RWPE1 (cell line): ENCODE measurements at places on chromosomes 1 and 21.

DNA sequence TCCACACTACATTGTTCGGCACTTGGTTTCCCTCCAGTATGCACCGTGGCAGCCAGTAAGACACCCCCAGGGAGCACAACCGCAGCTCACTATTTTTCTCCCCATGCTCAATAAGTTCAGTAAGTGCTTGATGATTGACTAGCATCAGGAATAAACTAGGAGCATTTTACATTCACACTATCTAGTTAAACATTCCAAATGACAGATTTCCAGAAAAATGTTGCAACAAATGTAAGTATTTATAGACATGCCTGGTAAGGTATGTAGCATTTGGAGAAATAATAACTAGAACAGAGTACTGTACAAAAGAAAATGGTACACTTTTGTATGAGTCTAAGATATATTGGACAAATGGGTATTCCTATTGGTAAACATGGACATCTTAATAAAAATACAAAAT is 92.9 kb downstream of the SLC45A1 start:
- no peak for DNase-seq

DNA sequence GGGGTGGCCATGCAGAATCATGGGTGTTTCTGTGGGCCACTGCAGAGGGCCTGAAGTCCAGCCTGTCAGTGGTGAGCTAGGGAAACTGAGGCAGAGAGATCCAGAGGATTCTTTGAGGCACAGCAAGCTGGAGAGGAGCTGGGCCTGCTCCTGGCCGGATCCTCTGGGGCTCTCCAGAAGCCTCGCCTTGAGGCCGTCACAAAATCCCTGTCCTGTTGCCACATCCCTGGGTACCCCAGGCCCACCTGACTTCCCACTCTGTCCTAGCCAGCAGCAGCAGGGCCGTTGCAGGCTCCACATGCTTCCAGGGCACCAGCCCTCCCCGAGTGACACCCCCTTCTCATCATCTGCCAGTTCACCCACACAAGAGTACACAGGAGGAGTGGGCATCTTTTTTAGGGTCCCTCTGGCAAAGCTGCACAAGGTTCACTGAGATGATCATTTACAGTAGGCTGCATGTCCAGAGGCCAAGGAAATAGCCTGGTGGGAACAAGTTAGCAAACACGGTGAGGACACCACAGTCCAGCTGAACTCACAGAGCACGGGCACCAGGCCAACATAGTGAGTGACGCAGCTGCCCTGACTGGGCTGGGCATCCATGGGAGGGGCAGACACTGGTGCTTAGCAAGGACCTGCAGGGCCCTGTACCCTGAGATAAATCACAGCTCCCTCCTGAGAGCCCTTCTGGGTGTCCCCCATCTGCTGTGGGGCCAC is 25.1 kb upstream of the TSPEAR start:
- DNase-seq, result peak; percentile 73

GRCh38 chr1:25821630-25822091 is 1.9 kb downstream of the MTFR1L start:
- no peak for DNase-seq

GRCh38 chr1:224499204-224499603 is 64.6 kb upstream of the WDR26 start:
- no peak for DNase-seq

- DNase-seq, result no peak
These were observed 548.2 kb downstream of the PTPRU start for GRCh38 chr1:29784276-29785136.

DNA sequence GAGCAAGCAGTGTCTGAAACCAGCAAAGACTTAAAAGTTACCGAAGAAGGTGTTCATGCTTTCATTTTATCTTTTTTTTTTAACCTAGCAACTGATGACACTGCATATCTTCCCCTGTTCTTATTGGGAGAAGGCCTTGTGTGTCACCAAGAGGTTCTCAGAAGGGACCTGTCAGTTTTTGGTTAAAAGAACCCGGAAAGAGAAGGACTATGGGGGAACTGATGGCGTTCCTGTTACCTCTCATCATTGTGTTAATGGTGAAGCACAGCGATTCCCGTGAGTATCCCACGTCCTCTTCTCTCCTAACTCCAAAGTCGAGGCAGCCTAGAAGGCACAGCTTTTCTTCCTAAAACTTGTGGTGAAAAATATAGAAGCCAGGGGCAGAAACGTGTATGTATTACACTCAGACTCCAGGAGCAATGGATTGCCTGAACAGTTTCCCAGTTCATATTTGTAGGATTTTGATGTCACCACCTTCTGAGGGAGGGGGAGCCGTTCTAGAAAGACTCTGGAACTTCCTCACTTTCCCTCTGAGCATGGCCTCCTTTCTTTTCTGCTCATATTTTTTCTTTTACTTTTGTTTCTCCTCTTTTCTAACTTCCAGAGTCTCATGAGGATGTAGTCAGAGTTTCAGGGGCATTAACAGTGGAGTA is at the start of gene MR1:
MR1 (plus strand) TSS at position 185 of the 653 bp plus-strand sequence; CDS start at position 210, 25 bp downstream.
- peak; percentile 82 for DNase-seq

- peak; percentile 92 for DNase-seq
These were observed 138.5 kb downstream of the CLIC6 start for GRCh38 chr21:34807146-34807880.

DNA sequence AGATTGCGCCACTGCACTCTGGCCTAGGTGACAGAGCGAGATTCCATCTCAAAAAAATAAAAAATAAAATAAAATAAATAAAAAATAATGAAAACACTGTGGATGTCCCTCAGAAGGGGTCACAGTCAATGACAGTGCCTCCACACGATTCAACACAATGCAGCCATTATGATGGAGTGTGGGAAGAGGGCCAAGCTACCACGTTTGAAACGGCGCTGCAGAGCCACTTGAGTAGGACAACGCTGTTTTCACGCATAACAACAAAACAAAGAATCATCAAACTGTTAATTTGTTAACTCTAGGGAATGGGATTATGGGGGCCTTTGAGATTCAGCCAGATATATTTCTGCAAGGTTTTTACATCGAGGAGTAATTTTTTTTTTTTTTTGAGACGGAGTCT is 36.5 kb downstream of the NKAIN1 start:
- no peak for DNase-seq

DNA sequence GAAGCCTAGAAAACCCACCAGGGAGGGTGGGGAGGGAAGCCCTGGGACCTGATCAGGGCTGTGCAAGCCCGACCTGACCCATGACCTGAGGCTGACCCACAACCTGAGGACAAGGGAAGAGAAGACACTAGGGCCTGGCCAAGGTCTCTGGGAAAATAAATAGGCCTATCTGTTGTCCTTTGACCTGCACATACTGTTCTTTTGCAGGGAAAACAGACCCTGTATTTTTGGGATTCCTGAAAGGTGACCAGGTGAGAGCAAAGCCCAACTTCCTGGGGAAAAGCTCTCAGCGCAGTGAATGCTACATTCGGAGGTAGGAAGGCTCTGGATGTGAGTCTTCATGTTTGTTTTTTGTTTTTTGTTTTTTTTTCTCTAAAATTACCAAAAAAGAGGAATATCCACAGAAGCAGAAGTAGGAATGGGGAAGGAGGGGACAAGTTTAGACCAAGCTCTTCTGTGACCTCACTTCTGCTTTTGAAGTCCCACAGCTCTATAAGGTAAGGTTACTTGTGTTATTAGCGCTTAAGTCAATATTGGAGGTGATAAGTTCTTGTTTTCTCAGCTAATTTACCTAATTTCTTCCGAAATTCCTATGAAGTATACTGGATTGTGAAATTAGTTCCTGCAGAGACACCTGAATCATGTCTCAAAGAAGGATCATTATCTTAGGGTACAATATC is 26.2 kb upstream of the LYST start:
- no peak for DNase-seq

GRCh38 chr21:33881689-33882440 is 33.7 kb downstream of the ATP5PO start:
- no peak for DNase-seq

DNA sequence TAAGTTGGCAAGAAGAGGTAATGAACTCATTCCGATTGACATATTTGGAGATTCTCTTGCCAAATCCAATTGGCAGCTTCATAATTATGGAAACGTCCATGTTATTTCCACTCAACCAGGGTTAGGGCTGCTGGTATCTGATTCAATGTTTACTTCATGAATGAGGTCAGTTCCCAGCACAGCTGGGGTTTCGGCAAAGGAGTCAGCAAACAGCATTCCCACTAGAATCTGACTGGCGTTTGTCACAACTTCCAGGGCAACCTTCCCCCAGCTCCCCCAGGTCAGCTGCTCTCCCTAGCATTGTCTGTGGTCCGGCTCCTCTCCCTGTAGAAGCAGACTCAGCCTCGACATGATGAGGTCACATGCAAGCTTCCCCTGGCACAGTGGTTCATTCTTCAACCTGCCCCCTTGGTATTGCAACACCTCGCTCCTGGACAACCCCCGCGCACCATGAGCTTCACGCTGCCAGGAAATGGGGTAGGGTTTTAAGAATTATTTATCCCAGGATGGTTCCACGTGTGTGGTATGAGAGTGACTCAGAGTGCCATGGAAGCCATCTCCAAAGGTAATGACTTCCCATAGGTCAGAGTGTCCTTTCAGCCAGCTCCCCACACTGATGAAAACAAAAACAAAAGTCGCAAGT is 100.7 kb upstream of the SLC25A33 start:
- DNase-seq, result peak; percentile 24

GRCh38 chr1:229344937-229345684 is 2.3 kb upstream of the CCSAP start:
- DNase-seq, result no peak

- DNase-seq, result no peak
These were observed 25.7 kb downstream of the GLMN start for GRCh38 chr1:92273039-92273438.

- DNase-seq, result no peak
These were observed 108.8 kb upstream of the MAGI3 start for GRCh38 chr1:113281550-113281949.

DNA sequence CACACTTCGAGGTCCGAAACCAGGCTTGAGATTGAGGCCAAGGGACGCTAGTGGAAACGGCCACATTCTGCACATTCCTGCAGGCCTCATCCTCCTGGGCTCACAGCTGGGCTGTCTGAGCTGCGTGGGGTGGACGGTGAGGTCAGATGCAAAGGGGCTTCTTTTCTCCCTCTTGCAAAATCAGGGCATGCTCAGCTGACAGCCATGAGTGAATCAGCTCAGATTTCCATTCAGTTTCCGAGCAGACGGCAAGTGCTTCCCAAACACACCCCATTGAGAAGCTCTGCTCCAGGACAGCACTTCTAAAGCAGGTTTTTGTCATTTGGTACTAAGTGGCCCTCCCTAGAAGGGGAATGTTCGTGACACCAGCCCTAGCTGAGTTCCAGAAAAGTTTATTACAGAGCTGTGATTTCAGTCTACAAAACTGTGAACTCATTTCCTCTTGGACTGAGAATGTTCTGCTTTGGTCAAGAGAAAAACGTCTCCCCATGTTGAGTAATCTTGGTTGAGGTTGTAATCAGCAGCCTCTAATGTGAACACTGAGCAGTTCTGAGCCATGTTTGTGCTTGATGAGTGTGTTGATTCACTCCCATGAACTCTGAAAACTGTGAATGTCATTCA is 10.0 kb downstream of the PDPN start:
- no peak for DNase-seq

DNA sequence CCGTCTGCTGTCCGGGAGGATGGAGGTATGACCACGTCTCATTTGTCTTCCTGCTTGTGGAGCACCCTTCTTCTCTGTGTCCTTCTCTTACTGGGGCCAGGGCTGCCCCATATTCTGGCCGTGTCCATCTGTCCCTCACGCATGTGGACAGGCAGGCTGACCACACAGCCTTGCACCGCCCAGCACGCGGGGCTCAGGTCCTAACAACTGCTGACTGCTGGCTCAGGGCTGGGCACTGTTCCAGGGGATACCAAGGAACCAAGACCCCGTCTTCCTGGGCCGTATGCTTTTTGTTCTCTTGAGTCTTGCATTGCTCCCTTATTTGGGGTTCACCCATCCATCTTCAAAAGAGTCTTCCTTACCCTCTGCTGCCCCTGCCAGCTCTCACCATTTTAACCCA is 17.5 kb upstream of the SPSB1 start:
- no peak for DNase-seq

- DNase-seq, result no peak
These were observed 7.4 kb downstream of the STX6 start for GRCh38 chr1:181015251-181015615.

DNA sequence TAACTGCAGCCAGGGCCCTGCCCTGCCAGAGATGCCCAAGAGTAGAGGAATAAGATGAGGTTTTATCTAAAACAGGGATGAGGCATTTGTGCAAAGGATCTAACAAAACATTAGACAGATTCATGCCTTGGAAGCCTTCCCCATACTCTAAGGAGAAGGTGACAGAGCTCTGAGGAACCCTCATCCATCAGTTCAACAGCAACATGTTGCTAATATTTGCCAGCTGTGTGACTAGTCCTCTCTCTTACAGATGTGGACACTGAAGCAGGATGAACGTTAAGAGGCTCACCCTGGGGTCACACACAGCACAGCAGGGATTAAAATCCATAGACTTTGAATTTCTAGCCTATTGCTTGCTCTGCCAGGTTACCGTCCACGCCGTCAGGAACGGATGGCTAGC is 99.0 kb downstream of the ZBTB18 start:
- no peak for DNase-seq

GRCh38 chr1:201354151-201354900 is 23.2 kb downstream of the TNNT2 start:
- no peak for DNase-seq

DNA sequence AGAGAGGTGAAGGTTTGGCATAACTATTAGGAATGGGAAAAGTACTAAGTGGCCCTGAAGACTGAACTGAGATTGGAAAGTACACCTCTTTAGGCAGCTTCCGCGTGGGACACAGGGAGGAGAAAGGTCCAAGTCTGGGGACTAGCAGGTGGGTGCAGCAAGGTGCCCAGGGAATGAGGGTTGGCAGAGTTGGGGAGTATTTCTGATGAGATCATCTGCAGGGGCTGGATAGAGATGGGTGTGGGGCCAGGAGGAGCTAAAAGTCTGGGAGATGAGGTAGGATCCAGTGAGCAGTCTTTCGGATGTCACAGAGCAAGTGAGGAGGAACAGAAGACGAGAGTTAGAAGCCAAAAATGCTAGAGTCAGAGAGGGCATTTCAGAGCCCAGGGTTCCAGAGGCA is 36.1 kb downstream of the CDCA8 start:
- DNase-seq, result no peak

DNA sequence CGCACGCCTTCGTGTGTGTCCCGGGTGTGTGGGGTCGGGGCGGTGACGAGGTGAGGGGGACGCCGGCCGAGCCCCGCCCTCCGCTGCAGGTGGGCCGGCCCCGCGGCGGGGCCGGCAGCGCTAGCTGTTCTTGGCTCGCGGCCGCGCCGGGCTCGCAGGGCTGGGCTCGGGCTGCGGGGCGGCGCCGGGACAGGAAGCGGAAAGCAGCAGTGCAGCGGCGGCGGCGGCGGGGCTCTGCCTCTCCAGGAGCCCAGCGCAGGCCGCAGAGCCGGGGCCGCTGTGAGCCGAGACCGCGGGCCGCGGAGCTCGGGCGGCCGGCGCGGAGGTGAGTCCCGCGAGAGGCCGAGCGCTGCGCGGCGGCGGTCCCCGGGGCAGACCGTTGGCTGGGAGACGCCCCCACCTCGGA is at the start of gene VANGL1:
VANGL1 (plus strand) TSS at position 209 of the 406 bp plus-strand sequence. CDS start 9,444 bp downstream, outside the sequence.
- DNase-seq, result peak; percentile 73
